ENCODE measurements at places on chromosomes 7 and 10. TPM values are rescaled to one million over a fixed set of nuclear protein-coding genes. Genes with fewer than 3 reads are reported as not detected.

DNA sequence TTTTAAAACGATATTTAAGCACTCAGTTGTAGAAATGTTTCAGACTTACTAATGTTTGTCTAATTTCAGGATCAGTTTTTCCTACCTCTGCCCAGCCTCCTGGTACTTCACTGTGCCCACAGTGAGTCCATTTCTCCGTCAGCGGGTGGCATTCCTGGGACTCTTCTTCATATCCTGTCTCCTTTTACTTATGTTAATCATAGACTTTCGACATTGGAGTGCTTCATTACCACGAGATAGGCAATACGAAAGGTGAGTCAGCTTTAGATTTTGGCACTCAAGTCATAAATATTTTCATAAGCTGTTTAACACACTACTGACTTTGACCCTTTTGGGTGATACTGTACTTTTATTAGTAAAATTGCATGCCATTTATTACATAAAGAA, 2.1 kb downstream of the ENTPD7 start:
- H3K4me1 ChIP-seq = peaks cover 16% of the 10 kb centered on the region
- DNase-seq = peak; percentile 39
- H3K27ac ChIP-seq = peak overlapping the region; percentile 50
- H3K27me3 ChIP-seq = no peaks in the 10 kb centered on the region

DNA sequence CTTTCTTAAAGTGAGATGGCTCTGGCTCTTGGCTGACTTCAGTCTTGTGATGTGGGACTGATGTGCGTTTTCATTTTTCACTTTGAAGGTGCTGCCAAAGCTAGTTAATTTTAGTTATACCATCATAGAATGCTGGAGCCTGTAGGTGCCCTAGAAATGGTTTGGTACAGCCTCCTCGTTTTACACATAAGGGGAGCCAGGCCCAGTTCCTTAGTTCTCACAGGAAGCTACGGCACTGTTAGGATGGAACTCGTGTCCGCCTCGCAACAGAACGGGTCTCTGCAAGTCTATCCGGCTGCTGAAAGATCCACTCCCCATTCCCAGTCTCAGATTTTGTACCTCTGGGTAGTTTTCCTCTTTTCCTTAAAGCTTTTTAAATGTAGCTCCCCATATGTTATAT, 173.2 kb upstream of the PRPS1L1 start:
- H3K4me3 ChIP-seq = no peak overlapping the region
- no peaks in the 10 kb centered on the region for H3K27me3 ChIP-seq
- DNase-seq = no peak
- H3K27ac ChIP-seq = no peak overlapping the region

DNA sequence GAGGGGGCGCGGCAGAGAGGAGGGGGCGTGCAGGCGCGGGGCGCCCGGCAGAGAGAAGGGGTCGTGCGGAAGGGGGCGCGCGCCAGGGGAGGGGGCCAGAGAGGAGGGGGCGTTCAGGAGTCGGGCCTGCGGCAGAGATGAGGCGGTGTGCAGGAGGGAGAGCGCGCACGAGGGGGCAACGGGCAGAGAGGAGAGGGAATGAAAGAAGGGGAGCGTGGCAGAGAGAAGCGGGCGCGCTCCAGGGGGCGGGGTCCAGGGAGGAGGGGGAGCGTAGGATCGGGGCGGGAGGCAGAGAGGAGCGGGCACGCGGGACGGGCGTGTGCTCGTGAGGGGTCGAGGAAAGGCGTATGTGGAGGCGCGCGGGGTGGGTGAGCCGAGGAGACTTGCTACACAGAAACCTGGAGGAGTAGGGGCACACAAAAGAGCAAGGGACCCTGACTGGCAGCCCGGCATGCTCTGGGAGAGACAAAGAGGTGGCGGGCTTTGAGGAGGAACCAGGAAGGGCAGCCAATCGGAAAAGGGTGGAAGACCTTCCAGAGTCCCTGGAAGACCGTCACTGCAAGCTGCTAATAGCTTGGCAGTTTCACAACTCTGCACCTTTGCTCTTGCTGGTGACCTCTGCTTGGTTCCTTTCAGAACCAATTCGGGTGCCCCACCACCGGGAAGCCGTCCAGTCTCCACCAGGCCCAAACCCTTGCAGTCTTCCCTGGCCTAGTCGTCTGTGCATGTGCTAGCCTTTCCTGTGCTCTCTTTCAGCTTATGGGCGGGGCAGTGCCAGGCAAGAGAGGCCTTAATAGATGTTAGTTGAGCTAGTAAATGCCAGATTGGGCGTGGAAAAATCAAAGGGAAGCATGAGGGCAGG, 639 bp downstream of the DYDC2 start:
- no peaks in the 10 kb centered on the region for H3K36me3 ChIP-seq
- no peak overlapping the region for H3K4me3 ChIP-seq
- peaks cover 5% of the 10 kb centered on the region for H3K4me1 ChIP-seq

The ARMS2 gene
- not detected for total RNA-seq

The KLF14 gene
- total RNA-seq = 1.2 TPM

The ATOH7 gene
- not detected for total RNA-seq

The KIF11 gene
- 0.48 TPM for total RNA-seq

The BTBD16 gene
- not detected for total RNA-seq

DNA sequence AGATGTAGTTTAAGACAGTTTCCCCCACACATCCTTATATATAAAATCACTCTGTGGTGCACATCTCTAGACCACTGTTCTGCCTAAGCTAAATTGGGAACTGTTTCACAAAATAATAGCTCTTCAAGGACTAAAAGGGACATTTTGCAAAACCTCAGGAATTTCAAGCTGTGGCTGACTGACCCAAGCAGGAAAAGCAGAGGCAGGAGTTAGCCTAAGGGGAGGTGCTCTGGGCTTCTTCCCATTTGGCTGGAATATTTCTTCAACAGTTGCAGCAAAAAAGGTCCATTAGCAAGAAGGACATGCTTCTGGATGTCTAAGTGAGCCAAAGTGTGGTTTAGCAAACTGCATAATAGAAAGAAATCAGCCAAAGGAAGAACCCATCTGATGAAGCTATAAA, 551.2 kb upstream of the ANKRD30A start:
- H3K4me3 ChIP-seq = no peak overlapping the region
- DNase-seq = no peak
- H3K27me3 ChIP-seq = no peaks in the 10 kb centered on the region
- no peaks in the 10 kb centered on the region for H3K36me3 ChIP-seq

DNA sequence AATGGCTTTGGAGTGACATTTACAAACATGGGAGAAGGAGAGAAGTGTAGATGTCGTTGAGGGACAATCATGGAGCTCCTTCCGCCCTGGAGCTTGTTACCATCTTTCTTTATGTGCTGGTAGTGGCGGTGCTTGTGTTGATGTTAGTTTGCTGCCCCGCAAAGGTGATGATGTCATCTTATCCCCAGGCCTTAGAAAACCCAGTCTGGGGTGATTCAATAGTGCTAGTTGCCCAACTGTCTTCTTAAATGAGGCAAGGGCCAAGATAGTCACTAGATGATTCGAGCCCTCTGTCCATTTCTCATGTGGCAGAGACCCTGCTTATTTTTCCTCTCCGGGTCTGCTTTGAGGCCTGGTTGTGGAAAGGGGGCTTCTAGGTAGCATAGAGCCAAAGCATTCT, 277.4 kb downstream of the CCSER2 start:
- no peak overlapping the region for H3K27ac ChIP-seq
- H3K27me3 ChIP-seq = no peaks in the 10 kb centered on the region
- H3K4me3 ChIP-seq = no peak overlapping the region

The MYH16 gene
- total RNA-seq = not detected

DNA sequence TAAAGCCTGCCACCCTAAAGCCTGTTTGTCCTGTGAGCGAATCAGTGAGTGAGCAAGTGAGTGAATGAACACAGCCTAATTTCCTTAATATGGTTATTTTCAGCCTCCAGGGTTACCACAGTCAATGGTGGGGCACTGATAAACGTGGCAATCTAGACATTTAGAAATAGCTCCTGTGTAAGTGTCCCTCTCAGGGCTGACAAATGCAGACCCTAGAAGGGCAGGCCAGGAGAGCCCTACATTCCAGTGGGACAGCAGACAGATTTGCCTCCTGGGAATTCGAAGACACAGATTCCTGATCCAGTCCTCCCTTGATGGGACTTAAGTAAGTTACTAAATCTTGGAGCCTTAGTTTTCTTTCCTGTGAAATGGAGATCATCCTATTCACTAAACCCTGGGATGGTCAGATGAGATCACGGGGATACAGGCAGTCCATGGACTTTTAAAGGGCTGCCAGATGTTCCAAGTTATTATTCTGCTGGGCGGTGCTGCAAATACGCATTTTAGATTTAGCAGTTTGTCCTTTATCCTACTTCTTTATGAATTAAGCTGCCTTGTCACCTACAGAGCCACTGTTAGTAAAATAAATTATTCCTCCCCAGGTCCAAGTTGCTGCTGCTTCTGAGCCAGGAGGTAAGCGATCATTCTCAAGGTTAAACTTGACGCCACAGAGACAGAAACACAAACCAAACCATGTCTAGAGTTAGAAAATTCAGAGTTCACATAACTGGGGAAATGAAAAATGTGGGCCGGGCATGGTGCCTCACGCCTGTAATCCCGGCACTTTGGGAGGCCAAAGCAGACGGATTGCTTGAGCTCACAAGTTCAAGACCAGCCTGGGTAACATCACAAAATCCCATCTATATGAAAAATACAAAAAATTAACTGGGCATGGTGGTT, 54.8 kb upstream of the TM9SF3 start:
- H3K27ac ChIP-seq = peak overlapping the region; percentile 13
- no peaks in the 10 kb centered on the region for H3K4me1 ChIP-seq
- H3K27me3 ChIP-seq = no peaks in the 10 kb centered on the region
- H3K36me3 ChIP-seq = no peaks in the 10 kb centered on the region

- H3K4me1 ChIP-seq = no peaks in the 10 kb centered on the region
- H3K27ac ChIP-seq = no peak overlapping the region
These were observed 264.0 kb downstream of the TCERG1L start for GRCh38 chr10:131047501-131047900.

DNA sequence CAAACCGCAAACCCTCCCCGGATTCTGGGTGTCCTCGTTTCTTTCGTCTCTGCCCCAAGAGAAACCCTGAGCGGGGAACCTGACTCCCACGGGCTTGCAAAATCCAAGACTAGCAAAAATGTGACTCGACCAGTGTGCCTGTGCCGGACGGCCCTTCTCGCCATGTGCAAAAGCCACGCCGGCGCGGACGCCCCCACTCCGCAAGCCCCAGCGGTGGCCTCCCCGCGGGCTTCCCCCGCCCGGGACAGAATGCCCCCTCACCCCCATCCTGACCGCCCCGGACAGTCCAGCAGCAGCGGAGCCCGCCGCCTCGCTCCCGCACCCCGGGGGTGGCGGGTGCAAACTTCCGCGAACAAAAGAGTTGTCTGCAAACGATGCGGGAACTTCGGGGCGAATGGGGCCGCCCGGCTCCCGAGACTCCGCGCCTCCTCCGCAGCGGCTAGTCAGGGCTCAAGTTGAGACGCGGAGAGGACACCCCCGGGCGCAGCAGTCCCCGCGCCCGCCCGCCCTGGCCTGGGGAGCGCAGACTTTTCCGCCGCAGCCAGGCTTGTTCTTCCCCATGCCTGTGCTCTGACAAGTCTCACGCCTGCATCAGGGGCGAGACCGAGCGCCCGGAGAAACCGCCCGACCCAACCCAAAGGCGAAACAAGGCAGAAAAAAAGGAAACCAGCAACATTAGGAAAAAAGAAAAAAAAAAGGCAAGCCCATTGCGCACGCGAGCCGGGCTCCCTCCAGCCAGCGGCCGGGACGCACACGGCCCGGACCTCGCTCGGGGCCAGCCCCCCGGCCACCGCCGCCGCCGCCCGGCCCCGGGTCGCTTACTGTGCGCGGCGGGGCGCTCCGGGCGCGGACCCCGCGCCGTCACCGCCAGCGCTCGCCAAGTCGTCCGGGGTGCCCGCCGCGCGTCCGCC, 732 bp downstream of the FAM53B start:
- no peak for DNase-seq
- H3K27ac ChIP-seq = peak overlapping the region; percentile 90
- H3K36me3 ChIP-seq = no peaks in the 10 kb centered on the region
- H3K4me1 ChIP-seq = peaks cover 47% of the 10 kb centered on the region

GRCh38 chr7:85483177-85483576, 296.3 kb upstream of the SEMA3D start:
- H3K27ac ChIP-seq = no peak overlapping the region
- no peak for DNase-seq
- no peaks in the 10 kb centered on the region for H3K4me1 ChIP-seq
- no peak overlapping the region for H3K4me3 ChIP-seq
- no peaks in the 10 kb centered on the region for H3K36me3 ChIP-seq

GRCh38 chr7:121793716-121794115, 79.2 kb upstream of the PTPRZ1 start:
- H3K27ac ChIP-seq = no peak overlapping the region
- H3K36me3 ChIP-seq = no peaks in the 10 kb centered on the region
- H3K27me3 ChIP-seq = no peaks in the 10 kb centered on the region
- DNase-seq = no peak
- no peak overlapping the region for H3K4me3 ChIP-seq

The CAV1 gene
- 7.9 TPM for total RNA-seq

The PTN gene
- total RNA-seq = 3.7 TPM

The ABCA13 gene
- total RNA-seq = not detected

DNA sequence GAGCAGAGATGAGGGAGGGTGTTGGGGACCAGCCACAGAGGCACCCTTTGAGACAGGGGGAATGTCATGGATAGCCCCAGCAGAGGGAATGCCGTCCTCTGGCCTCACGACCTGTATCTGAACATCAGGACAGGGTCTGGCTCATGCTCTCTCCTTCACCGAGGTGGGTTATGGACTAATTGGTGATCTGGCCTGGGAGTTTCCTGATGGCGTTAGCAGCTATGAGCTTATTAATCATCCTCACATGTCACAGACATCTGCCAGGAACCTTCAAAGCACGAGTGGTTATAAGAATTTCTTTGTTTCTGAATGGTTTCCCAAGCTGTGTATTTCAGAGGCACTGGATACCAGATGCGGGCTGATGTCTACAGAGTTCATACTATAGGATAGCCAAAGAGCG, 6.9 kb downstream of the CPA4 start:
- no peak for DNase-seq
- no peak overlapping the region for H3K4me3 ChIP-seq
- H3K36me3 ChIP-seq = no peaks in the 10 kb centered on the region
- no peaks in the 10 kb centered on the region for H3K4me1 ChIP-seq
- no peaks in the 10 kb centered on the region for H3K27me3 ChIP-seq

The FXYD4 gene
- total RNA-seq = not detected

DNA sequence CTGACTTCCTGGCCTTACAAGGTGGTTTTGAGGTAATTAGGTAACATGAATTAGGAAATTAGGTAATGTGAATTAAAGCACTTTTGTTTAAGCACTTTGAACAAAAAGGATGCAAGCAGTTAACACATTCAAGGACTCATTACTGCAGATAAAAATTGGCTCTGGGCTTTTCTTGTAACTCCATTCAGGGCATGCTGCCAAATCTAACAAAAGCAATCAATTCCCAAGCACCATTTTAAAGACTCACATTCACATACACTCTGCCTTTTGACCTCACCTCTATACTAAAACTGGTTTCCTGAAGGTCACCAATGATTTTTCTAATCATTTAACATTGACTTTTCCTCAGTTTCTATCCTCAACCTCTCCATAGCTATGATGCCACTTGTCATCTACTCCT, 251.2 kb upstream of the RHOBTB1 start:
- no peak for DNase-seq
- no peaks in the 10 kb centered on the region for H3K36me3 ChIP-seq
- H3K4me3 ChIP-seq = no peak overlapping the region
- no peaks in the 10 kb centered on the region for H3K4me1 ChIP-seq

The RELN gene
- total RNA-seq = 1.3 TPM

GRCh38 chr10:75624638-75625037, 193.2 kb downstream of the LRMDA start:
- no peaks in the 10 kb centered on the region for H3K27me3 ChIP-seq
- H3K27ac ChIP-seq = no peak overlapping the region
- H3K4me3 ChIP-seq = no peak overlapping the region
- H3K36me3 ChIP-seq = no peaks in the 10 kb centered on the region

GRCh38 chr10:104138131-104138530, 16.2 kb downstream of the SFR1 start:
- no peaks in the 10 kb centered on the region for H3K36me3 ChIP-seq
- H3K27me3 ChIP-seq = no peaks in the 10 kb centered on the region
- H3K27ac ChIP-seq = no peak overlapping the region
- no peak overlapping the region for H3K4me3 ChIP-seq
- no peaks in the 10 kb centered on the region for H3K4me1 ChIP-seq
- no peak for DNase-seq

The SUN3 gene
- not detected for total RNA-seq
